ENCODE measurements at places on chromosomes 12 and 14.

DNA sequence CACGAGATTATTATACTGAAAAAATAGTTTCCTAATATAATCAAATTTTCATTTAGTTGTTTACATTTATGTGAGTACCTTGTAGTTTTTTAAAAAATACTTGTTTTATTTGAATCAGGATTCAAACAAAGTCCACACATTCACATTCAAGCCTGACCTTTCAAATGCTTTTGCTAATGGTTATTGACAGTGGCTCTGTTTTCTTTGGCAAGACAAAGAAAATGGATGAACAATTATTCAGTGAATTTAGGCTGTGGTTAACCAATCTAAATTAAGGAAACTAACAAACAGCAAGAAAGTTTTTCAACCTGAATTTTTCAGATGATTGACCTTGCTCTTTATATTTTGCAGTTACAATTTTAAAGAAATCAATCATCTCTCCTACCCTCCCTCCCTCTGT is 9.7 kb downstream of the SLC4A8 start:
- no peak for DNase-seq

GRCh38 chr14:68879321-68879781 is 86.5 kb upstream of the ZFP36L1 start:
- DNase-seq = no peak

DNA sequence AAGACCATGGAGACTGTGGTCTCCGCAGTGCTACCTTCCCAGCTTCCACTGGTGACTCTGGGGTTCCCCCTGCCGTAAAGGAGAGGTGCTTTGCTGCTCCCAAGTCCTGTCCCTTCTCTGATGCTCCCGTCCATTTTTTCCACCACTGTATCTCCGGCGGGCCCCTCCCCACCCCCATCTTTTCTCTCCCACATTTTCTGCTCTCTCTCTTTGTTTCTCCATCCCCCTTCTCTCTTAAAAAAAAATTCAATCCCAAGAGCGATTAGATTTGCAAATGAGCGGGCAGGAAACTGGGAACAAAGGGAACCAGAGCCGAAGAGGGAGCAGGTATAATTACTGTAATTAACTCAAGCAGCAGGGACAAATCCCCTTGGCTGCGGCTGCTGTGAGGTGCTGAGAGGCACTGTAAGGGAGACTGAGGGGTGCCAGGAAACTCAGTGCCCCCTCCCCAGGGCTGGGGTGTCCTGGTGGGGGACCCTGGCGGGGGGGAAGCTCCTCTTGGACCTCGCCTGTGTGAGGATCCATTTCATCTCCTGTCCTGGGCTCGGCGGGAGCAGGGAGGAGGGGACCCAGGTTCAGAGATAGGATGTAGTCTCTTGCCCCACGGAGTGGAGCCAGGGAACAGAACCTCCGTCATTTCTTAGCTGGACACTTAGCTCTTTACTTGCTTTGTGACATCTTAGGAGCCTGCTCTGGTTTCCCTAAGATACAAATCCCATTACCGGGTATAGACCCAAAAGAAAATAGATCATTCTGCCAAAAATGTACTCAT is 140.4 kb upstream of the NRXN3 start:
- DNase-seq = no peak

DNA sequence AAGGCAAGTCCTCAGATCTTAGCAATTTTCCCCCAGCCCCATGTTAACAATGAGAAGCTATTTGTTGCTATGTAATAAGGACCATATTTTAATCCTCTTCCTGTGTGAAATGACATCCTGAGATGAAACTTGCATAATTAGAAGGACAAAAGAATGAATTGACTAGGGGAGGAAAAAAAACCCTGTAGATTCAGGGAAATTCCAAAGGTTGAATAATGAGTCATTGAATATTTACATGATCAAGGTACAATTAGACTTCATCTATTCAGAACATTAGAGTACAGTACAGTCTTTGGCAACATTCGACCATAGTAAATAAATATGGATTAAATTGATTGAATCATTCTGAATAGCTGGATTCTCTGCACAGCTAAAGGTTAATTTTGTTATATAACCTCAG is 9.4 kb downstream of the MYBPC1 start:
- DNase-seq = no peak

DNA sequence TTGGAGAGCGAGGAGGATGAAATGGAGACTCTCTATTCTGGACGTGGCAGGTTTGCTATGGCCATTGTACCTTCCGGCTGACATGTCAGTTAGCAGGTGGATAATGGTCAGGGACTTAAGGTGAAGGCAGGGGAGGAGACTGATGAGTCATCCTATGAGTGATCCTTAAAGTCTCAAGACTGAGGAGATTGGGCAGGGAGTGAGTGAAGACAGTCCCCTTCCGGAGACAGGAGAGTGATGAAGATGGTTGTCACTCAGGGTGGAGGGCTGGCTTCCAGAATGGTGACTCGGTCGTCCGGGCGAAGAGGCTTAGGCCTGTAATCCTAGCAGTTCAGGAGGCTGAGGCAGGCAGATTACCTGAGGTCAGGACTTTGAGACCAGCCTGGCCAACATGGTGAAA is 49.8 kb upstream of the CCDC63 start:
- no peak for DNase-seq

DNA sequence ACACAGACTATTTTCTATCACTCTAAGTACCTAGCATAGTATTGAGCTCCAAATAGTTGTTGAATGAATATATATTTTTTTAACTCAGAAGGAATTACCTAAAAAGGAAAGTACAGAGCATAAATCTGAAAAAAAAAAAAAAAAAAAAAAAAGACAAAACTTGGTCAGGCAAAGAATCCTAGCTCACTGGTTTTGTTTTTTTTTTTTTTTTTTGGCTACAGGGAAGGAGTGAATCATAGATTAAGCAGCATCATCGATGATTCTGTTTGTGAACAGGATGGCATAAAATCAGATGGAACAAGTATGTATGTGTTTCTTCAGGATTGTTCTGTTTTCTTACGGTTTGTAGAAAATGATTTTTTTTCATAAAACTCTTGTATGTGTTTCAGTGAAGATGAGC is 66.1 kb upstream of the BCAT1 start:
- no peak for DNase-seq

DNA sequence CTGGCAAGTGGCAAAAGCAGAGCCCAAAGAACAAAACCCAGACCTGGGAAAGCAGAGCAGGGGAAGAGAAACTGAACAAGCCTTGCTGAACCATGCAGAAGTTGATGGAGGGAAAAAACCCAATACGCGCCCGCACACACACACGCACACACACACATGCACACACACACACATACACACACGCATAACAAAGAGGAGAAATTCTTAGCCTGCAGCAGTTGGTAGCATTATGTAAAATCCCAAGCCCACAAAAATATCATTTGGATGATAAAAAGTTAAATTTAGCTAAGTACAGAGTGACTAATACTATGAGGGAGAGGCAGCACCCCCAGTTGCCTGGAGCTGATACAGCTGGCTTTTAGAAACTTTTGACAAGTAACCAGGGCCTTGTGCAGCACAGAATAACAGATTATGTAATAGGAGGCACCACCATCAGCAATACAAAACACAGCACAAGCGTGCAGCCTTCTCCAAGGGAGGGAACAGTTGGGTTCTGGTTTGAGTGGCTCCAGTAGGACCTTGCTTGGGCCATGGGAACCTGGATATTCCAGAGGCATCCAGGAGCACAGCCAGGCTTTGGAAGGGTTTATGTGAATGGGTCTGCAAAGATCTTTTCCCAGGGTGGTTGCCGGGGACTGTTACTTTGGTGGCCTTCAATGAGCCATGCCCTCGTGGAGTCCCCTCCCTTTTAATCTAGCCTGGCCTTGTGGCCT is 35.3 kb downstream of the PITPNM2 start:
- no peak for DNase-seq

GRCh38 chr14:105314287-105315200 is at the start of gene PACS2:
TSS of gene PACS2 (plus strand) at chr14:105314748. CDS start at chr14:105314919, 171 bp downstream.
- peak; percentile 84 for DNase-seq

- DNase-seq = no peak
Observed at GRCh38 chr12:4281173-4281654, 7.7 kb downstream of the CCND2 start.

- DNase-seq = no peak
Observed at GRCh38 chr14:69354383-69355153, 43.5 kb downstream of the ERH start.

DNA sequence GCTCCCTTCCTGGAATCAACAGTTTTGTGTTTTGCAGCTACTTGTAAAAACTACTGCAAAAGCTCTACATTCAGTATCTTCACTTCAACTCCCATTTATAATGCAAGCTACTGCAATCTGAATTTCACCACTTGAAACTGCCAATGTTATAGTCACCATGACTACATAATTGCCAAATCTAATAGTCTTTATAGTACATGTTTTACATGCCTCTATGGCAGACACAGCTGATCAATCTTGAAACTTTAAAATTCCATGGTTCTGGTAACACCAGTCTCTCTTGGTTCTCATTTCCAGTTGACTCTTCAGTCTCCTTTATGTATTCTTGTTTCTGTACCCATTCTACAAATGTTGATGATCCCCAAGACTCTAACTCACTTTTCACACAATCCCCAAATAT is 185.9 kb downstream of the MED13L start:
- DNase-seq = no peak

- DNase-seq = no peak
Observed at GRCh38 chr14:34088914-34089313, 138.0 kb upstream of the EGLN3 start.

GRCh38 chr12:26134540-26134939 is 9.7 kb upstream of the BHLHE41 start:
- DNase-seq = peak; percentile 54

GRCh38 chr12:4261655-4262054 is 11.9 kb upstream of the CCND2 start:
- DNase-seq = no peak

GRCh38 chr12:22275843-22276242 is 58.7 kb downstream of the ST8SIA1 start:
- DNase-seq = no peak

- DNase-seq = peak; percentile 23
Observed at GRCh38 chr14:89232265-89233070, 184.6 kb downstream of the FOXN3 start.

DNA sequence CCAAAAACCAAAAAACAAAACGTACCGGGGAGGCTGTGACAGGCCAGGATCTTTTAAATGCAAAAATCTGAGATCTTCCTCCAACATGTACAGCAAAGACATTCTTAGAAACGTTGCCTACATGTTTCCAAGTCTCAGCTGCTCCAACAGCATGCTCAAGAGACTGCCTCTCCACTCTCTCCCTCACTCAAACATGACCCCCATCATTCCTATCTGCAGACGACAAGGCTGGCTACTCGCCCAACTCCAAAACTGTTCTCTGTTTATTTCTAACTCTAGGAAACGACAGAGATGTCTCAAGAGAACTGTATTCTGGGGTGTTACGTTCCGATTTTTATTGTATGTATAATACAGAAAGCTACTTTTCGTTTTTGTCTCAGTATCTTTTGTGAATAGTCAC is 57.5 kb upstream of the TMCC3 start:
- no peak for DNase-seq

GRCh38 chr14:61152851-61153364 is 128.2 kb downstream of the TMEM30B start:
- no peak for DNase-seq

GRCh38 chr12:15928870-15929571 is 17.9 kb downstream of the DERA start:
- no peak for DNase-seq

DNA sequence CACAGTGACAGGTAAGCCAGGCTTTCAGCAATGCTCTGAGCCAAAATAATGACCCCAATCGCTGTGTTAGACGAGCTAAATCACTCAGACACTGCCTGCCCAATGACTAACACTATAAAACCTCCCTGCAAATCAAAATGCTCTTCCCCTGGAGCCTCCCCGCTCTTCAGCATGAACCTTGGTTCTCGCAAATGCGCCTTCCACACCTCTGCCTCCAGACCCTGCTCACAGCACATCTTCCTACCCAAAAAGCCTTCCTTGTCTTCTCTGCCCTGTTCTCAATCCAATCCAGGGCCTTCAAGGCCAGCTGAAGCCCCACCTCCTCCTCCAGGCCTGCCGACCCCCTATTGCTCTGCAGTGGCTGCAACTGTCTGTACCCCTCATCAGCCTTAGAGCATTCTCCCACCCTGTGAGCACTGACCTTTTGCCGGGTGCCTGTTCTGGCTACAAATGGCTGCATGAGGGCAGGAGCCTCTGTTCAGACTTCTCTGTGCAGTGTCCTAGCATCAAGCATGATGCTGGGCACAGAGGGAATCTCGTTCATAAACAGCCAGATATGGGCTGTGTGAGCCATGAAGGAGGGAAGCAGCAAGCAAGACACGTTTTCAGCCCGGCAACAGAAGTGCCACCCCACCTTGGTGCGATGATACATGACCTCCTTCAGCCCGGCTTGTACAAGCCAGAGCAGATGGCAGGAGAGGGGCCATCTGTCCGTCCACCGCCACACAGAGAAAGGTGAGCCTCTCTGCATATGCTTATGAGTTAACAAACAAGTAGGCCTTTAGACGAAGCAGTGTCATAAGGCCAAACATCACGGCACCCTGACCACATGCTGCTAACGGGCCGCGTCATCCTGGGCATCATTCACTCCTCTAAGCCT is 64.5 kb upstream of the DDX11 start:
- no peak for DNase-seq

GRCh38 chr12:28424965-28425364 is 234.7 kb downstream of the CCDC91 start:
- DNase-seq = no peak

- no peak for DNase-seq
Observed at GRCh38 chr12:127885954-127886750, 380.8 kb upstream of the TMEM132C start.

- no peak for DNase-seq
Observed at GRCh38 chr12:73221836-73222235, 949.7 kb downstream of the TRHDE start.

- DNase-seq = no peak
Observed at GRCh38 chr14:36306836-36307235, 13.6 kb downstream of the MBIP start.

- DNase-seq = no peak
Observed at GRCh38 chr12:102962532-102962931, 5.1 kb downstream of the ASCL1 start.

DNA sequence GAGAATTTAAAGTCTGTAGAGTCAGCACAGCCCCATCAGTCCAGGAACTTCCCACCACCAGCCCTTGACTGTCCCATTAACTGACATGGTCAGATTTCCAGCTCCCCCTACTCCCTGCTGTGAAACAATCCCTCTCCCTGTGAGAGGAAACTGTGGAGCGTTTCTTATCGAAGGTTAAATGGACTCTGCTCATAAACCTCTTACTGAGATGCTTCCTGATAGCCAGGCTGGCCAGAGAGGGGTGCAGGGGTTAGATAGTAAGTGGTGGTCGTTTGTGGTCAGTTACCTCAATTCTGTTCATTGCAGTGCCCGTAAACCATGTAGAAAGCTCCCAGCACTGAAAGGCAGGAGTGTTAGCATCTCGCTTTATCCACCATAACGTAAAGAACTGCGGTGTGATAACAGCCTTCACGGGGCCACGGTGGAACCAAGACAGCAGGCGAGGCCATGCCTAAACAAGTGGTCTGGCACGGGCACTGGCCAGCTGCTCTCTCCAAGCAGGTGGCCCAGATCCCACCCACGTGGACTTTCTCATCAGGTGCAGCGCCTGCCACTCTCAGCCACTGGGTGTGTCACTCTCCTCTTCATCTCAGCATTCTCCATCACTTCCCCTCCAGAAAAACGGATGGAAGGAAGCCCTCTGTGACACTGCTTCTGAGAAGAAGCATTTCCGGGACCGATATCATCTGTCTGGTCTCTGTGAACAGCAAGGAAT is 102.2 kb downstream of the FBXL14 start:
- no peak for DNase-seq

Measured in NCI-H510A (cell line).